ENCODE measurements at places on chromosomes 11 and 22.
A peak's percentile ranks its signal among the peaks of the same experiment; 100 is the strongest.

GRCh38 chr11:112285841-112286311, 25.2 kb upstream of the PLET1 start:
- no peak for DNase-seq

DNA sequence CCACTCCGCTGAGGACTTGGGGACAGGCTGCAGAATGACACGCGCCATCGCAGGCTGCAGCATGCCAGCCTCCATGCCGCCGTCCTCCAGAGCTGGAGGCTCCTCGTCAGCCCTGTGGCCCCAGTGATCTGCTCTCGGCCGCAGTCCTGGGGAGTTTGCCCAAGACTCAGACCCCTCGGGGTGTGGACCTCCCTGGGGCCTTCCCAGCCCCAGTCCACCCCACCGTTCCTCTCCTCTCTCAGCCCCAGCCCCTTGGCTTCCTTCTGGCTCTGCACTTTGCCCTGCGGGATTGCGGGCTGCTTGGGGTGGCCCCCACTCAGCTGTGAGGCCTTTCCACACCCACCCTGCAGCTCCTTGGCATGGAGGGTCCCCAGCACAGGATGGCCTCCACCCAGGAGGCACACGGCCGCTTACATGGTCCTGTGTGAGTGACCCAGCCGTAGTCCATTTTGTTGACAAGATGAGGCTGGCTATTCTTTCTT, 414.9 kb downstream of the TBC1D22A start:
- no peak for DNase-seq

DNA sequence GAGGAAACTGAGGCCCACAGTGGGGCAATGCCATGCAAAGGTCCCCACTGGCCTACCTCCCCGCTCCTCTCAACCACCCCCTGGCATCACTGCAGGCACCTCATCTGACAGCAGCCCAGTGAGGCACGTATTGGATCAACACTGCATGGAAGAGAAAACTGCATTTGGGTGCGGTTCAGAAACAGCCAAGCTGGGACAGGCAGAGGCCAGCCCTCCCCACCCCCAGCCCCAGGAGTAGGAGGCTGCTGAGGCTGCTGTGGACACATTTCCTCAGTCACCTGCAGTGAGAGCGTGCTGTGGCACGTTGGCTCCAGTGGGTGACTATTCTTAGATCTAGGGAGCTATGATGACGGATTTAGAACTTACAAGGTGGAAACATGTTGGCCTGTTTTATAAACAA, 63.7 kb downstream of the KCNC1 start:
- DNase-seq = no peak

- no peak for DNase-seq
Measured at GRCh38 chr11:122672892-122673291, 17.4 kb downstream of the UBASH3B start.

DNA sequence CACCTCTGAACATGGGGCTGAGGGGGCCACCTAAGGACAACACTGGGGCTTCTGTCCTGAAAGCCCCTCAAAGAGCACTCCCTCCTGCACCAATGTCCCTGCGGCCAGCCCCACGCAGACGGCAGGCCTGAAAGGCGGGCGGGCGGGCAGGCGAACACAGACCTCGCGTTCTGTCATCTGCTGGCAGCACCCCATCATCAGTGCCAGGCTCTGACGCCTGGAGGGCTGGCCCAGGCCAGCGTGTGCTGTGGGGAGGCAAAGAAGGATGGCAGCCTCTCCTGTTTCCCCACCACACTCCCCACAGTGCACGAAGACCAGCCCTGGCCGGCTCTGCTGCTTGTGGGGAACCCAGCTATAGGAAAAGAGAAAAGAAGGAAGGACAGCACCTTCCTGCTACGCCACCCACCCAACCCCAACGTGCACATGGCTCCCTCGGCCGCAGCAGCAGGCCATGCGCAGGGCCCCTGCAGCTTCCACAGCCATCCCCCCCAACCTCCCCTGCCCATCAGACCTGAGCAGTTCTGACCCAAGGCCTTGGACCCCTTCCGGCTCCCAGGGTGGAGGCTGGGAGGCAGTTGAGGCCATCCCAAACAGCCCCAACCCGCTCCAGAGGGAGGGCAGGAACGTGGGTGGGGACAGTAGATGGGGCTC, 3.5 kb downstream of the SBF1 start:
- no peak for DNase-seq

DNA sequence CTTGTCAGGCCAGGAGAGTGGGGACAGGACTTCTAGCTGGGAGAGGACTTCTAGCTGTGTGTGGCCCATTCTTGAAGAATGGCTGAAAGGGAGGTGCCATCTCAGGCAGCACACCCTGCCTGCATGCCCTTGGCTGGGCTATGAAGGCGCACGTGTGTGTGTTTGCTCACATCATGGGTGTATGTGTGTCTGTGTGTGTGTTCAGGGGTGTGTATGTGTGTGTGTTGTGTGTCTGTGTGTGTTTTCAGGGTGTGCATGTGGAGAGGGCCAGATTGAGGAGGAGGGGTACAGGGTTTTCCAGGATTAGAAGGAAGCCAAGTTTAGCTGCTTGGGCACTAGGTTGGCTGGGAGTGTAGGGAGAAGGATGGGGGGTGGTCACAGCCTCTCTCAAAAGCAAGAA, 16.6 kb downstream of the TP53I11 start:
- DNase-seq = no peak

- no peak for DNase-seq
Measured at GRCh38 chr22:34931026-34931425, 134.9 kb upstream of the ISX start.

DNA sequence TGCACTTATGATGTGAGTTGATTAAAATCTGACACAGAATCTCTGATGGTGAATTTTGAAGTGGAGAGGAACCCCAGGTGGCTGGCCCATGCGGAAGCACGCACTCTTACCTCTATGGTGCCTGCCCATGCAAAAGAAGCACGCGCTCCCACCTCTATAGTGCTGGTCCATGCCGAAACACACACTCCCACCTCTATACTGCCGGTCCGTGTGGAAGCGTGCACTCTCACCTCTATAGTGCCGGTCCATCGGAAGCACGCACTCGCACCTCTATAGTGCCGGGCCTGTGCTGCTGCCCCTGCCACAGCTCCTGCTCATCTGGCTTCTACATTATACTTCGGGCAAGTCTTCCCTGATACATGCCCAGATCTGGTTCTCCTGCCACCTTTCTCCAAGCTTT, 36.8 kb upstream of the SLC25A1 start:
- no peak for DNase-seq

GRCh38 chr22:34861787-34862186, 204.2 kb upstream of the ISX start:
- DNase-seq = no peak

GRCh38 chr11:90219438-90219837, 3.4 kb downstream of the CHORDC1 start:
- no peak for DNase-seq

DNA sequence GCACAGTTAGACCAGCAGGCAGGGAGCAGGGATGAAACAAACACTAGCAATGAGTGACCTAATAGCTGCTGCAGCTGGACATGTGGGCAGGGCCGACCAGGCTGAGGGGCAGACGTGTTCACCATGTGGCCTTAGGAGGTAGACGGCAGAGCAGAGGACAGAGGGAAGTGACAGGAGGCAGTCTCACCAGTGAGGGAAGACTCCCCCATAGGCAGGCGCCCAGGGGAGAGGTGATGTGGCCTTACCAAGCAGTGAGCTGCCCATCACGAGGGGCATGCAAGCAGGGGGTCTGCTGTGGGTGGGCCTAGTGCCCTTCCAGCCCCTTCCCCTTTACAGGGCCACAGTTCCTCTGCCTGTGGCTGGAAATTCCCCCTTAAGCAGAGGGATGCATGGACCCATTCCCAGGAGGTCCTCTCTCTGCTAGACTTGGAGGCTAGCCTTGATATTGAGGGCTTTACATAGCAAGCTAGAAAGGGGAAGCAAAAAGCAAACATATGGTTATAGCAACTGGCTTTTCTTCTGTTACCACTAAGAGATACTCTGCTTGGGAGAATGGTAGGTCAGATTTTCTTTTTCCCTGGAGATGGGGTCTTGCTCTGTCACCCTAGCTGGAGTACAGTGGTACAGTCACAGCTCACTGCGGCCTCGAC, 67.6 kb downstream of the MPPED1 start:
- DNase-seq = no peak

- peak; percentile 40 for DNase-seq
Measured at GRCh38 chr11:93541884-93542810, 1.0 kb downstream of the SMCO4 start.

DNA sequence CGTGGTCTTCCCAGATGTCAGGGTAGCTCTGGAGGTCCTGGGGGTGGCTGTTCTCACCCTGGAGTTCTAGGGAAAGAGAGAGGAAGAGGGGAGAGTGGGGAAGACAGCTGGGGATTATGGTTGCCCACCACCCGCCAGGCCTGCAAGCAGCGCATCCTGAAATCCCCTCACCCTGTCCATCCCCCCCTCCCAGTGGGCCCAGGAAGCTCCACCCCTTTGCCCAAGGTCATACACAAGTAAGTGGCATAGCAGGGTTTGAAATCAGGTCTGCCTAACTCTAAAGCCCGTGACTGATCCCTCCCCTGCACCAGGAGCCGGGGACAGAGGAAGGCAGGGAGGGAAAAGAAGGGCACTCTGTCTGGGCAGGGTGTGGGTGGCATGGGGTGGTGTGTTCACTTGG, 105.3 kb downstream of the NECTIN1 start:
- DNase-seq = no peak

GRCh38 chr11:49221112-49221511, 12.7 kb upstream of the FOLH1 start:
- no peak for DNase-seq

DNA sequence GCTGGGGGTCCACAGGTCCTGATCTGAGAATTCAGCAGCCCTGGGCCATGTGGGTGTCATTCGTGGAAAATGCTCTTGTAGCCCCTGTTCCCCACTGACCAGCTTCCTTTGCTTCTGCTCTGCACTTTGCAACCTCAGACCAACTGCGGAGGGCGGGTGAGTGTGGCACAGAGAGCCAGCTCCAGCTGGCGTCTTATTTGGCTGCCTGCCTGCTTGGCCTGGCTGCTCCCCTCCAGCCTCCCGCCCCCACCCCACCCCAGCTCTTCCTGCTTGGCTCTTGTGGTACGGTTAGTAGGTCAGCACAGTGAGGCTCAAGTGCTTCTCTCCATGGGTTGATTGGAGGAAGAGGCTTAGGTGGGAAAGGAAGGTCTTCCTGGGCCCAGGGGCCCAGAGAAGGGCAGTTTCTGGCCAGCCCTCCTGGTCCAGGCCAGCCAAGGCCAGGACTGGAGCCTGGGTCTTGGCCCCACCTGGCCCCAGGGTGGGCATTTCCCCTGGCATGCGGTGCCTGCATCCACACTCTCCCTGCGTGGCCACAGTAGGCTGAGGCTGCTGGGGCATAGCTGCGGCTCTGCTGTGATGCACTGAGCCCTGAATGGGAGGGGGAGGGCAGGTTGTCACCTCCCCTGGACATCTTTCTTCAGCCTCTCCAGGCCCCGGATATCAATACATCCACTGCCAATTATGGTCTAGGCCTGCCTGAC, 26.5 kb downstream of the MYO7A start:
- peak; percentile 53 for DNase-seq

GRCh38 chr11:96256215-96257011, 86.6 kb downstream of the MAML2 start:
- DNase-seq = peak; percentile 47

DNA sequence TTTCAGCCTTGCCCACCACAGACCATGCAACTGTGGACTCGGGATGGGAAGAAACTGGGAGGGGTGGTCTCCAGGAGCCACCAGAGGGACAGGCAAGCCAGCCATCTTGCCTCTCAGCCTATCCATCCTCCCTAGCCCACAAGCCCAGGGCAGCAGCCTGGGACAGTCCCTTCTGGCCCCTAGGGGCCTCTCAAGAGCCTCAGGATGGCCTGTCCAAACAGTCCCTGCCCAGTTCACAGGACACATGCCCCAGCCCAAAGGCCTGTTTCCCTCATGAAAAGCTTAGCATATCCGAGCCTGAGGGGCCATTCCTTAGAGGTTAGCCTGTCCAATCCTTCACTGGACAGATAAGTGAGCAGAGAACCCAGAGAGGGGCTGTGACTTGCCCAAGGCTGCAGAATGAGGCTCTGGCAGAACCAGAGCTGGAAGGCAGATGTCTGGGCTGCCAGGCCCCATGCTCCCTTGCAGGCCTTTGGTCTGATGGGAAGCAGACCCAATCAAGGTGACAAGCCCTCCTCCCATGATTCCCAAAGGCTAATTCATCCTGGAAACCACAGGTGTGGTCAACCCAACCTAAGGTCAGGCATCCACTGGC, 28.2 kb downstream of the LRRC10B start:
- DNase-seq = no peak

GRCh38 chr11:27514558-27514957, 8.0 kb upstream of the LIN7C start:
- no peak for DNase-seq

- peak; percentile 66 for DNase-seq
Measured at GRCh38 chr22:25564320-25564978, at the start of gene GRK3. GRK3 (plus strand) TSS chr22:25564675; CDS start chr22:25565041, 366 bp downstream.

DNA sequence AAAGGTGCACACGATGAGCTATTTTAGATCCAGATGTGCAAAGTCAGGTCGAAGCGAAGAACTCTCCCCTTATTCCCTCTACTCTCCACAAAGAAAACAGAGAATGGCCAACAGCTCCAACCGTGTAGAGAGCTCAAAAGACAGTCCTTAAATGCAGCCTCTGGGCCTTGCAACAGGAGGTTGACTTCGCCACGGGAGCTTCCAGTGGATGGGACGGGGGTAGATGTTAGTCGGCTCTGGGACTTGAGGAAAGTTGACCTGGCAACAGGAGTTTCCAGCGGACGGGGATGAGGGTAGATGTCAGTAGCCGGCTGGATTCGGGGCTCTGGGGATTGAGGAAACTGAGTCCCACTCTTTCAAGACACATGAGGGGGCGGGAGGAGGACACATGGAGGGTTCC, 450.4 kb downstream of the BRD1 start:
- DNase-seq = no peak

DNA sequence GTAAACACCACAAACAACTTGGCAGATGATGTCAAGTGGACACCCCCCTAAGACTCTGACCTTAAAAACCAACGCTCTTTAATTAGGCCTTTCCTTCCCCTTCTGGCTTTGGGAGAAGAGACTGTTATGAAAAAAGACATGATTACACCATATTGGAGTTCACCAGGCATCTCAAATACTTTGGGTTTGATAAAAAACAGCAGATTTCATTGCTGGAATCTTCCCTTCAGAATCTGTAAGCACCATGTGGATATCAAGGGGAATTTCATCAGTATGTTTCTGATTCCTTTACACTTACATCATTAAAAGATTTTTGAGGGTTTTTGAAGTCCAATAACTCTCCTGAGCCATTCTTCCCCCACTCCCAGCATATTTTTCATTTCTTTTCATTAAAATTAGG, 85.6 kb downstream of the KIRREL3 start:
- no peak for DNase-seq

GRCh38 chr11:120182372-120182771, 28.5 kb upstream of the OAF start:
- no peak for DNase-seq

Measured in AML-193 (cell line).